AG08395 (cell line): ENCODE measurements at places on chromosomes 6 and 20.

- no peak for DNase-seq
Measured at GRCh38 chr20:3629893-3630292, 33.3 kb downstream of the GFRA4 start.

GRCh38 chr20:11323816-11324215 lies 593.9 kb upstream of the BTBD3 start:
- DNase-seq = no peak

DNA sequence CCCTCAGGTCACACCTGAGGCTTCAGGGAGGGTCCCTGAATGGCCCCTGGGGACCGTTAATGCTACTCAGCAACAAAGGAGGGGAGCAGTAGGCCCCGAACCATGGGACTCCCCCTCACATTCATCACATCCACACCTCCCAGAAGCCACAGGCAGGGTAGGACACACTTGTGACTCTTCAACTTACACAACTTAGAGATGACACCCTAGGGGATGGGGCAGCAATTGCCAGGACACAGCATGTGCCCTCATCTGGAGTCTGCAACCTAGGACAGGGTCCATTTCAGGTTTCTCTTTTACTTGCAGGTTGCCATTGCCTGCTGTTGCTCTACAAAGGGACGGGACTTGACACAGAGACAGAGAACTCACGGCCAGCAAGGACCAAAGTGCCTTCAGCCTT lies 770 bp downstream of the ULBP3 start:
- DNase-seq = no peak

DNA sequence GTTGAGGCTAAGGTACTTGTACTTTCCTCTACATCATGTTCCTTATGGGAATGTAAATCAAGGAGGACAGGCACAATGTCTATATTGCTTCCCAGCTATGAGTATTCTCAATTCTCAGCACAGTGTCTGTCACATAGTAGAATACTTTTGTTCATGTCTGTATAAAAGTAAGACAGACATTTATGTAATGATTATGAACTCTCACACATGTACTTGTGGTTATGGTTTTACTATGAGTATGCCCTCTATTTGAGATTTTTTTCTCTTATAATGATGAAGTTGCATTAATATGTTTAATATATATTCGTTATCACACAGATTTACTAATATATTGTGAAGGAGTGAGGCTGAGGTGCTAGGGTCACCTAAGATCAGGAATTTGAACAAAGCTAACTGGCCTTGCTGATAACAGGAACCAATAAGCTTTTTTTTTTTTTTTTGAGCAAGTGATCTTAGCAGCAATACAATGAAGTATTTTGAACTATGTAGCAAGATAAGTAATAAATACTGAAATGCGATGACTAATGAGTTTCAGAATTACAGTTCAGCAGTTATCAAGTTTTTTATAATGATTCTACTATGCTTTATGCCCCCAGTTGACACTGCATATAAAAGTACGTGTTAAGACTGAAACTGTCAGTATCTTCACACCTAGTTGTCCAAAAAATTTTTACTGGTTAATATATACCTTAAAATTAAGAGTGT lies 623.1 kb downstream of the HTR1B start:
- no peak for DNase-seq

- no peak for DNase-seq
Measured at GRCh38 chr6:153183925-153184324, 52.8 kb upstream of the RGS17 start.

- DNase-seq = peak; percentile 74
Measured at GRCh38 chr6:2853769-2854395, 12.2 kb upstream of the SERPINB1 start.

DNA sequence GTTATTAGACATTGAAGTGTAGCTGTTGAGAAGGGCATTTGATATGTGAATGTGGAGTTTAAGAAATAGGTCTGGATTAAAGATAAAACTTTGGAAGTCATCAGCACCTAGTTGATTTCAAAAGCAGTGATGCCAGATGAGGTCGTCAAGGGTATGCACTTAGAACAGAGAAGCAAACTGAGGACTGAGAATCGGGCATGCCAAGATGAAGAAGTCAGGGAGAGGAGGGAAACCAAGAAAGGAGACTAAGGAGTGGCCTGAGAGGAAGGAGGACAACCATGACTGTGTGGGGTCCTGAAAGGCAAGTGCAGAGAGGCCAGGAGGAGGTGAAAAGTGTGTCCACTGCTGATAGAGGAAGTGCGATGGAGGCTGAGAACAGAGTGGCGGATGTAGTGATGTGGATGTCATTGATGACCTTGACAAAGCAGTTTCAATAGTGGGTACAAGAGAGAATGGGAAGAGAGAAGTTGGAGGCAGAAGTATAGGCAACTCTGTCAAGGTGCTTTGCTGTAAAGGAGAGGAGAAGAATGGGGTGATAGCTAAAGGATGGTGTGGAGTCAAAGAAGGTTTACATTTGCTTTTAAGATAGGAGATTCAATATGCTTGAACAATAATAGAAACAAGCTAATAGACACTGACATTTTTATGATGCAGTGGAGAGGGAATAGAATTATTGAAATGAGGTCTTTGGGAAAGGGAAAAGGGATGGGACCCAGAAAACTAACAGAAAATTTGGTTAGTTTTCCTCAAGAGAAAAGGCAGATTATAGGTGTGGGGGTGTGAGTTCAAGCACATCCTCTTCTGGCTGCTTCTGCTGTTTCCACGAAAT lies 139.7 kb upstream of the TMEM170B start:
- DNase-seq = no peak

GRCh38 chr6:136723780-136724179 lies 68.5 kb downstream of the MAP3K5 start:
- no peak for DNase-seq

GRCh38 chr6:157946865-157947532 lies 34.7 kb upstream of the SYNJ2 start:
- peak; percentile 14 for DNase-seq

DNA sequence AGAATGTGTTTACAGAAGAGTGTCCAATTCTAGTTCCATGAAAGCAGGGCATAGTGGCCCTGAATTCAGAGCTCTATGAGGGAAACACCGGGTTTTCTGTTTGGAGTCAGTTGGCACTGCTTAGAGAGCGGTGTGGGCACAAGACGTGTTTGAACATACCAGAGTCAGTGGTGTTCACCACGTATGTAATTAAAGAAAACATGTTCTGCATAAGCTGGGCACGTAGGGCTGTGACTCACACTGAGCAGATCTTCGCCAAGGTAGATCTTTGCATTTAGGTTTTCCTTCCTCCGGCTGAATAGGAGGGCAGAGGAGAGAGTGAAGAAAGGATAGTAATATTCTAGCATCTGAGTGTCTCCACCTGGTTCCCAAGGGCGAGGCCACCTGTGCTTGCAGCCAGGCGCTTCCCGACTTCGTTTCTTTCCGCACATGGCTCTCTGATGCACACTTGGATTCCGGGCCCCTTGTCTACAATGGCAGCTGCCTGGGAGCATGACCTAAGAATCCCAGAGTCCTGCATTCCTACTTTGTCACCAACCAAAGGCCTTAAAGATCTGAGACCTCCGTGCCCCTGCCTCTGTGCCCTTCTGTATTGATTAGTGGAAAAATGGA lies 136.2 kb downstream of the ERMARD start:
- no peak for DNase-seq

GRCh38 chr6:148878683-148879082 lies 131.9 kb downstream of the UST start:
- DNase-seq = no peak

DNA sequence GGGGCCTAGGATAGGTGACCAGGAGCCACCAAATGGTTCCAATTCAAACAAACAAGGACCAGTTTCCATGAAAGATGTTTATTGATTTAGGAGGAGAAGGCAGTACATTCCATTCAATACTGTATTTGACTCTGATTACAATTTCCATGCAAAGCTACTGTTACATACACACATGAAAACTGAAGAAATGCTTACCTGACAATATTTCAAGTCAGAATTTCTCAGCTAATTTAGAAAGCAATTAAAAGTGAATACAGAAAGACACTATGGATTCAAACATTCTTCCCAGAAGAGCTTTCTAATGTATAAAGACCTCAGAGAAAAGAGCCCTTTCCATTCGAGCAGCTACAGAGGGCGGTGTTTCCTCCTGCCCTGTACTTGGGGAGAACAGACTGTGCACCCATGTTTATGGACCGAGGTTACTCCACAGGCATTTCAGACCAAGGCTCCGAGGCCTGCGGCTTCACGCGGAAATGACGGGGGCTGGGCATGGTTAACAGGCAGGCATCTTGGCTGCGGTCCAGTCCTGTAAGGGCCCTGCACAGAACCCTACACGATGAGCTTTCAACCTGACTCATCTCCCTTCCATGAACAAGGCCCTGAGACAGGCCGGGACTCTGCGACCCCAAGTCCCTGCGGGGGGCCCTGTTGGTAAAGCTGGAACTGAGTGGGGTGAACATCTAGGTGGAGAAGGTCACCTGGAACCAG lies 25.7 kb upstream of the TCFL5 start:
- peak; percentile 48 for DNase-seq

- no peak for DNase-seq
Measured at GRCh38 chr20:18847226-18847755, 33.7 kb downstream of the SCP2D1 start.

GRCh38 chr6:161163466-161164181 lies 110.2 kb downstream of the AGPAT4 start:
- no peak for DNase-seq

DNA sequence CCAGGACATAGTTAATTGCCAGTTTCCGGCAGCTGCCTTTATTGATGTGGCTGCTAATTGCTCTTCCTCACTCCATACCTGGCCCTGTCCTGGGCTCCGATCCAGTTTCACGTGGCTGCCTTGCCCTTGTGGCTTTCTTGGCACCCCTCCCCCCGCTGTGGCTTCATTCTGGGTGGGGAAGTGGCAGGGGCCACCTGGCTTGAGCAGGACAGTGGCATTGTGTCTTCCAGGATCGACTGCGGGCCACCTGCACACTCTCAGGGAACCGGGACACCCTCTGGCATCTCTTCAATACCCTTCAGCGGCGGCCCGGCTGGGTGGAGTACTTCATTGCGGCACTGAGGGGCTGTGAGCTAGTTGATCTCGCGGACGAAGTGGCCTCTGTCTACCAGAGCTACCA lies 10.8 kb downstream of the MAVS start:
- DNase-seq = no peak

GRCh38 chr20:59822291-59823029 lies 111.0 kb downstream of the SYCP2 start:
- DNase-seq = no peak

GRCh38 chr6:8234321-8234720 lies 132.0 kb upstream of the EEF1E1 start:
- no peak for DNase-seq

DNA sequence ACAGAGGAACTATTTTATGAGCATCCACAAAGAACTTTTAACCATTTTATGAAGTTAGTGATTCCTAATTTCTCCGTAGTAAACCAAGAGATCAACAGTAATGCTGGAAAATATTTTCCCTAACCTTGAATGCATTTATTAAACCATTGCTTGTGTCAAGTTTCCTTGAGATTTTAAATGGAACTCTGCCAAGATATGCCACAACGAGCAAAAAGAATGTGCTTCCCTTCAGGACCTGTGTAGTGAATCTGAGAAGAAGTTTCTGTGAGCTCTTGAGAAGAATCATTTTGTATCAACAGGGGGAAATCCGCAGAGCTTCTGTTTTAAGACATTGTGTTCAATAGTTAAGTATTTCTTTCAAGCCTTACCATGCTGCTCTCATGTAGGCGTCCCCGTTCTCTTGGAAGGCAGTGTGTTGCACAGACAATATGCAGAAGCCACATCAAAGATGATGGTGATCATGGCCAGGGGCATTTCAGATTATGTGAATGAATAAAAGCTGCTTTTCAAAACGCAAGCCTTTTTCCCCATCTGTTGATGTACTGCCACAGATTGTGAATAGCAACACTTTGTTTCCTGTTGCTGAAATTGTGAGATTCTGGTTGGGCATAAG lies 439.8 kb downstream of the BMP2 start:
- no peak for DNase-seq

DNA sequence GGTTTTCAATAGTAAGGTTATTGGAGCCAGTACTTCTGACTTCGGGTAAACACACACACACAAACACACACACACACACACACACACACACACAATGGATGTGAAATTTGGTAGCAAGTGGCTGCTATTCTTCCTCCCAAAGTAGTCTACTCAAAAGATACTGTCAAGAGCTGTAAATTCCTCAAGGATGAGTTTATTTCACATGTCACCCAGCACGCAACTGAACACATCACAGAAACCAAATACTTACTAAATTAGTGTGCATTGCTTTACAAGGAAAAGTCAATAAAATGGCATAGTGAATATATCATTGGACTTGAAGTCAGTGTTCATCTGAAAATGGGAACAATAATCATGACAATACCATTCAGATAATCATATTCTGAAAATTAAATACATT lies 32.9 kb downstream of the MMUT start:
- no peak for DNase-seq

DNA sequence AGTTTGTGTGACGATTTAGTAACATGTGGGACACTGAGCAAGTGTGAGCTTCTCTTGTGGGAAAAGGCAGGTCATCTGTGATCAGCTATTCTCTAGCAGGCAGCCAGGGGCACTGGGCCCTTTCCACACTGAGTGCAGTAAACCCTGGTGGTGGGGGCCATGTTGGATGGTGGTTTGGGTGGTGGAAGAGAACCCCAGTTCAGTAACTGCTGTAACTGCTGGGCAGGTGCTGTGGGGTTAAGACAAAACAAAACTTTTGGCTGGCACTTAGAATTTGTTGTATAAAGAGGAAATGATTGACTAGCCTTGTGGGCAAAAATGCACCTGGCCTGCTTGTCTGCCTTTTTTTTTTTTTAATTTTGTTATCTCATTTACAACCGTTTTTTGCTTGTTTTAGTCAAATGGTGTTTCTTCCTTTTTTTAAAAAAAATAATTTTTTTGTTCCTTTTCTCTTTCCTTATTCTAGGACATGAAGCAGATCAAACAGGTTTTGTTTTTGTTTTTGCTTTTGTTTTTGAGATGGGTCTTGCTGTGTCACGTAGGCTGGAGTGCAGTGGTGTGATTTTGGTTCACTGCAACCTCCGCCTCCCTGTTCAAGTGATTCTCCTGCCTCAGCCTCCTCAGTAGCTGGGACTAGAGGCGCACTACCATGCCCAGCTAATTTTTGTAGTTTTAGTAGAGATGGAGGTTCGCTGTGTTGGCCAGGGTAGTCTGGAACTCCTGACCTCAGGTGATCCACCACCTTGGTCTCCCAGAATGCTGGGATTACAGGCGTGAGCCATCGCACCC lies 59.8 kb downstream of the IGF2R start:
- no peak for DNase-seq

GRCh38 chr6:42522942-42523814 lies 40.7 kb upstream of the UBR2 start:
- no peak for DNase-seq

DNA sequence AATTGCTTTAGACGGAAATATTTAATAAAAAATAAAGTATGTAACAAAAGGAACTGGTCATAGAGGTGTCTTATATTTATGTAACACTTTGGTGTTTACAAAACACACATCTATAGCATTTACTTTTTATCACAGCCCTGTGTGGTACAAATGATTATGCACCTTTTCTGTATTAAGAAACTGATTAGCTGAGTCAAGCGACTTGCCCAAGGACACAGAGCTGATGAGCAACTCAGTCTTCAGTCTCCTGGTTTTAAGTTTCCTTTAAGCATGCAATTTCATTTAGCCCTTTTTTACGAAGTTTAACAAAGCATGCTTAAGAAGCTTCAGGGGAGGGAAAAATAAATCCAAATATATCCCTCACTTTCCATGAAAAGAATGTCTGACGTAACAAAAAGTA lies 2.5 kb downstream of the DCDC2 start:
- DNase-seq = no peak
